ENCODE measurements at places on chromosomes 6 and 20.
A peak's percentile ranks its signal among the peaks of the same experiment; 100 is the strongest.

DNA sequence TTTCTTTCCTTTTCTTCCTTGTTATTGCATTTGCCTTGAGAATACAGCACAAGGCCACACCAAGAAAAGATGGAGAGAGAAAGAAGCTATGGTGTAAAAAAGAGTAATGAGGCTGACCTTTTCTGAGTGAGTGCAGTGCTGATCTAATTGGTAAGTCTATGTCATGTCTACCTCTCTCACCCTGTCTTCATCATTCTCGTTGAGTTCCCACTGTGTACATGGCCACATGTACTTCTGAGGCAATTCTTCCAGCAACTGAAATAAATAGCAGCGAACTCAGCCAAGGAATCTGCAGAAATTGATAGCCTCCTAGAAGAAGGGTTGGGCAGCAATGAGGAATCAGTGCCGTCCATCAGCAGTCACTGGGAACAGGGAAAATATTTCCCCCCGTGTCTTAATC lies 367.2 kb upstream of the SPTLC3 start:
- DNase-seq = no peak

GRCh38 chr6:33779290-33779689 lies 9.6 kb downstream of the LEMD2 start:
- no peak for DNase-seq

DNA sequence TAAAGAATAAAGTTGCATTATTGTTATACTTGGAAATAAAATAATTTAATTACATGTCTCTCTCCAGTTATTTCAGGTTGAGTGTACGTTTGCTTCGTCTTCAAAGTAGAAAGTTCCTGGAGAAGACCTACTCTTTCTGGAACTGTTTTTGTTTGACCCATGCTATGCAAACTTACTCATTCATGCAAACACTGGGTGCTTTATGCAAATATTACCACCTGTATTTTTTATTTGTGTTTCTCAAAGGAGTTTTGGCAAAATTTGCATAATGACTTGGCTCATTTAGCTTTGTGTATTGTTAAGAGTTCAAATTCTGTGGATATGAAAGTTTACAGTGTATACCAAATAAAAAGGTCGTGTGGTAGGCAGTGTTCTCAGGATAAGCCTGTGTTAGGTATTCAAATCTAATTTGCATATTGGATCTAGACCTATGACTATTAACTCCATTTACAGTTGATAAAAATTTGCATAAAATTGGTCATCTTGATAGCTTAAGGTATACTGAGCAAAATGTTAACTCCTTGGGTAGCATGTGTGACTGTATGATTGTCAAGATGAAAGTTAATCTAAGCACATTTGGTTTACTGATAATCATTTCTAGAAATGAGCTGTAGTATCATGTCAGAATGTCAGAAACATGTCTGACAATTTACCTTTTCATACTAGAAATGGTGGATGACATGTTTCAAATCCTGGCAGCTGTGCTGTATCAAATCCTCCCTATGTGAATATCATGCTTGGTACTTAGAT lies 65.2 kb downstream of the CDKAL1 start:
- DNase-seq = no peak

DNA sequence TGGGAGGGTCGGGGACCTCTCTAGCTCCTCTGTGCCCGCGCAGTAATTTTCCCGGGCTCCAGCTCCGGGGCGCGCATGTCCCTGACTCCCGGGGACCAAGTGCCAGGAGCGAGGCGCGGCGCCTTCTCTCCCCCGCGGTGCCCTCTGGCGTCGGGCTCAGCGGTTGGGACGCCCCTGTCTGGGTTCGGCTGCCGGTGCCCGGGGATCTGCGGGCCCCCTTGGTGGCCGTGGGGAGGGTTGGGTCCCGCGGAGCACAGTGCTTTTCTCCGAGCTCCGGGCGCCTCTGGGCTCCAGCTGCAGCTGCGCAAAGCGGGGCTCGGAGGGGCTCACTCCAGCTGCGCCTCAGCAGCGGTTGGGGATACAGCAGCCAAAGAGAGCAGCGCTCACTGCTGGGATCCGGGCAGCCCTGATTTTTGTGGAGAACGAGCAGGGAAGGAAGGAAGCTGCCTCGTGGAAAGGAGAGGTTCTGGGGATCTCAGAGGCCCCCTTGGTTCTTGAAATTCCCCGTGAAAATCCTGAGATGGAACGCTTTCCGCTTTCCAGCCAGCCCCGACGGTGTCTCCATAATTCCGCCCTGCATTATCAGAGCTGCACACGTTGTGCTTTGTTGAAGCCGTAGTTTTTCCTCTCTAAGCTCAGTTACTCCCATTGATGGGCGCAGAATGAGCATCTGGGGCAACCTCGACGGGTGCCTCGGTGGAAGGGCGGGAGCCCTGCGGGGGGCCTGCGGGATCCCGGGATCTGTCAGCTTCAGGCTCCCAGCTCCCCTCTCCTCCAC lies 861 bp downstream of the PPP1R14C start:
- DNase-seq = peak; percentile 53

- no peak for DNase-seq
Observed at GRCh38 chr20:25310921-25311728, 63.2 kb downstream of the PYGB start.

DNA sequence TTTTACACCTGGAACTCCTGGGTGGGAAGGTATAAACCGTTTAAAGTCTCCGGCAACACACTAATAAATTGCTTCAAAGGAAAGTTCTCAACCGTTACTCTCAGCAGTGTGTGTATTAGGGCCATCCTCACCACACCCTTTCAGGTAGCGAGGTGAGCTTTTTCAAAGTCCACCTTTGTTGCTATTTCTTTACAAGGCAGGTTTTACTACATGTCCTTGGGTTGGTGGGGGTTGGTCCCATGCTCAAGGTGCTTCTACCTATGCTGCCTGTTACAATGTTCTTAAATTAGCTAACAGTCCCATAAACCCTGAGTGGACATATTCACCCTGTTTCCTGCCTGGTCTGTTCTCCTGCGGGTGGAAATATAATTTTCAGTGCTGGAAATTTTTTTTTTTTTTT lies 13.2 kb upstream of the OSER1 start:
- DNase-seq = no peak

- DNase-seq = no peak
Observed at GRCh38 chr6:84500726-84501125, 263.7 kb downstream of the TBX18 start.

Data from KBM-7 (cell line).